ENCODE measurements at places on chromosomes 3 and 15. TPM values are rescaled to one million over a fixed set of nuclear protein-coding genes. Genes with fewer than 3 reads are reported as not detected.

- no peak for DNase-seq
- H3K27ac ChIP-seq: peak within 1 kb of the TSS; percentile 93
- H3K27me3 ChIP-seq: no peaks in the 10 kb centered on the region
- peaks cover 66% of the 10 kb centered on the region for H3K4me1 ChIP-seq
- H3K4me3 ChIP-seq: peak within 1 kb of the TSS; percentile 75
- H3K36me3 ChIP-seq: peaks cover 7% of the 10 kb centered on the region
Measured at GRCh38 chr3:149377408-149378364, at the start of gene TM4SF1. Gene TM4SF1, minus strand, starts transcription at chr3:149377649. Its CDS starts 102 bp downstream, at chr3:149377547.

DNA sequence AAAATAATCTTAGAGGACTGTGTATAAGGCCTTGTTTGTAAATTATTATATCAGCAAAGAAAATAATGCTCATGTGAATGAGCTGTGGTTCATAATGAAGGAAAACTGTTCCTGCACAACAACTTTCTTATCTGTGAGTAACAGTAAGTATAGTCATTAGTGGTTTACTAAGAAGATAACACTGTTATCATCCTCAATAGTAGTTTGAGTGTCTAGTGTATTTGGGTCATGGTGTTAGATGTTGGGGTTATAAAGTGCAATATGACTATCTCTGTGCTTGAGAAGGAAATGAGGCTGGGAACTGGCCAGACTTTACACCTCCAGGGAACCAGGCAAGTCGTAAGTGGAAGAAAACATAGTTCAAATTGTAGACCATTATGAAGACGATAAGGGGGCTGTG lies 15.6 kb downstream of the VPS8 start:
- H3K27me3 ChIP-seq: no peaks in the 10 kb centered on the region
- H3K27ac ChIP-seq: no peak overlapping the region
- H3K36me3 ChIP-seq: peaks cover 24% of the 10 kb centered on the region
- peaks cover 2% of the 10 kb centered on the region for H3K4me1 ChIP-seq
- no peak overlapping the region for H3K4me3 ChIP-seq

DNA sequence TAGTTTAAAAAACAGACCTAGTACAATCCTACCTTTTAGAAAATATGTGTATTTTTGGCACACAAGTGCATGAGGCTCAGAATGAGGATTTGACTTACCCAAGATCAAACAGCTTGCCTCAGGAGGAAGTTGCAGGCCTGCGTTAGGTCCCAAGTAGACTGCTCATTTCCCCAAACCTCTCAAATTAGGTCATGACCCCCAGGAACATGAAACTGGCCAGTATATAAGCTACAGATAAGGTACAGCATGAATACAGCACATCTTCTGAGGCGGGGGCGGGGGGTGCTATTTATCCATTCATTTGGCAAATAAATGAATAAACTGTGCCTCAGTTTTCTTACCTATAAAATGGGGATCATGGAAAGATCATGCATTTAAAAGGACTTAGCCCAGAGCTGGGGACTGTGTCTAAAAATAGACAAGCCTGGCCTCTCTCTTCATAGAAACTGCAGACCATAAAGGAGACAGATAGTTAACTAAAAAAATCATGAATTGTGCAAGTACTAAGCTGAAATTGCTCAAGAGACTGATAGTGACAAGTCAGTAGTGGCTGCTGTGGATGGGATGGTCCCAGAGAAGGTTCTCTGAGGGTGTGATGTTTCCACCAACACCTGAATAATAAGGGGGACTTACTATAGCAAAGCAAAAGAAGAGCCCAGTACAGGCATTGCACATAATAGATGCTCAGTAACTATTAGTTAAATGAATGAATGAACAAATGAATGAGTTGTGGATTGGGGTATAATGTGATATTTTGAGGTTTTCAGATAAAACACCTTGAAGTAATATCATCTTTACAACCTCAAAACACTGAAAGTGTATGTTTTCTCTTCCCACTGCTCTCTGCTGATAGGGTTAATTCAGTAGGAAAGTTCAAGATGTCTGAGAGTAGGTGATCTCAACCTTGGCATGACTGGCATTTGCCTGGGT lies 258.5 kb upstream of the PROK2 start:
- no peak for DNase-seq
- H3K36me3 ChIP-seq: no peaks in the 10 kb centered on the region
- H3K4me3 ChIP-seq: no peak overlapping the region

DNA sequence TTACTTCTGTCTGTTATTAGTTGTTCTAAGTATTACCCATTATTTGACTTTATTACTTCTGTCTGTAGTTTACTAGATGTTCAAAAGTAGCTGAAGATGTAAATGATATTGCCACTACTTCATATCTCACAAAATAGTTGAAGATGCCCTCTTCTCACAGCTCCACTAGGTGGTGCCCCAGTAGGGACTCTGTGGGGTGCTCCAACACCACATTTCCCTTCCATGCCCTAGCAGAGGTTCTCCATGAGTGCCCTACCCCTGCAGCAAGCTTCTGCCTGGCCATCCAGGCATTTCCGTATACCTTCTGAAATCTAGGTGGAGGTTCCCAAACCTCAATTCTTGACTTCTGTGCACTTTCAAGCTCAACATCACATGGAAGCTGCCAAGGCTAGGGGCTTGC lies 80.8 kb downstream of the KCNH8 start:
- H3K4me1 ChIP-seq: no peaks in the 10 kb centered on the region
- no peaks in the 10 kb centered on the region for H3K36me3 ChIP-seq
- no peak for DNase-seq
- no peak overlapping the region for H3K4me3 ChIP-seq
- H3K27ac ChIP-seq: no peak overlapping the region

DNA sequence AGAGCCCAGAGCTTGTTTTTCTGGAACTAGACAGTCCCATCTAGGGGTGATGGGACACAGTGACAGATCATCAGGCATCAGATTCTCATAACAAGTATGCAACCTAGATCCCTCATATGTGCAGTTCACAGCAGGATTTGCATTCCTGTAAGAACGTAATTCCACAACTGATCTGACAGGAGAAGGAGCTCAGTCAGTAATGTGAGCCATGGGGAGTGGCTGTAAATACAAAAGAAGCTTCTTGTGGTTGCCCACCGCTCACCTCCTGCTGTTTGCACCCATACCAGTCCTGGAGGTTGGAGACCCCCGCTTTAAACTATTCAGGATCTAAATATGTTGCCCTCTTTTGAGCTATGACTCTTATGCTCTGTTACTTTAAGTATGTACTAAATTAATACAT lies 167.3 kb downstream of the ALCAM start:
- H3K36me3 ChIP-seq: peaks cover 33% of the 10 kb centered on the region
- H3K4me1 ChIP-seq: peaks cover 42% of the 10 kb centered on the region
- no peaks in the 10 kb centered on the region for H3K27me3 ChIP-seq
- DNase-seq: no peak

DNA sequence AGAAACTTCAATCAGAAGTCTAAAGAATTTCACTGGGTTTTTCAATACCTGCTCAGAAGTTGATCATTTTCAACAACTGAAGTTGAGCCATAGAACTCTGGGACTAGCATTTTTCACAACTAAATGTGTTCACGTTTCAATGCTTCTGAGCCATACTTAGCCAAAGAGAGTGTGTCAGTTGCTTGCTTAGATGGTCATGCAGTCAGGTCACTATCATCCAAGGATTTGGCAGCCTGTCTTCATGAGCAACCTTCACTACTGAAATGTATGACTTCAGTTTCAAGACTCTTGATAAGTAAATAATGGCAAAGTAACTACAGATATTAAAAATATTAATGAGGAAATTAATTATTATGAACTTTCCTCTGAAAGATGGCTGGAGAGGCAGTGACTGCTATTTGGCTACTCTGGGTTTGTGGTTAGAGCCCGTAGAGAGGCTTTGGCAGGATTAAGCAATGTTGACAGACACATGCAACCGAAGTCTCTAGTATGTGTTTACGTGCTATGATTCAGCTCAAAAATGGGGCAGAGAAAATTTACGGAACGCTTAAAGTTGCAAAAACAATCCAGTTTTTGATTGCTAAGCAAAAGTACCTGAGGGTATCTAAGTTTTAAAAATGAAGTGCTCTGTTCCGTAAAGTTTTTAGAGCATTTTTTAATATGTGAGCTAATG lies 133.8 kb downstream of the GMNC start:
- no peaks in the 10 kb centered on the region for H3K36me3 ChIP-seq
- H3K4me3 ChIP-seq: no peak overlapping the region
- no peak overlapping the region for H3K27ac ChIP-seq
- H3K4me1 ChIP-seq: no peaks in the 10 kb centered on the region
- DNase-seq: no peak

HIGD2B gene
- not detected for total RNA-seq

CCNL1 gene
- total RNA-seq: 63.9 TPM

LMAN1L gene
- not detected for total RNA-seq

DNA sequence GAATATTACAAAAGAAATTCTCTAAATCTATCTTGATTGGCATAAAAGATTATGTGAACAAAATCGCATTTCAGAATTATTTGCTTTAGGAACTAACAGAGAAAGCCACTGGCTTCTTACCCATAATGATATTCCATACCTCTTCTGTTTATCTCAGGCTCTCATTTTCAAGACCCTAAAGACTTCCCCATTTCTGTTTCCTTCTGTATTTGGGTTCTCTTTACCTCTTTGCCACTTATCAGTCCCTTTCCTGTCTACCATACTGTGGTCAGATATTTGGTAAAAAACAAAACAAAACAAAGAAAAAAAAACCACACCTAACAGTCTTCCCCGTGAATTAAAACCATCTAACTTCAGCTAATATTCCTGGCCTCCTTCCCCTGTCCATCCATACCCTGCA lies 108.5 kb downstream of the LRRC28 start:
- H3K4me3 ChIP-seq: no peak overlapping the region
- H3K36me3 ChIP-seq: peaks cover 11% of the 10 kb centered on the region
- no peak overlapping the region for H3K27ac ChIP-seq
- no peaks in the 10 kb centered on the region for H3K27me3 ChIP-seq

DNA sequence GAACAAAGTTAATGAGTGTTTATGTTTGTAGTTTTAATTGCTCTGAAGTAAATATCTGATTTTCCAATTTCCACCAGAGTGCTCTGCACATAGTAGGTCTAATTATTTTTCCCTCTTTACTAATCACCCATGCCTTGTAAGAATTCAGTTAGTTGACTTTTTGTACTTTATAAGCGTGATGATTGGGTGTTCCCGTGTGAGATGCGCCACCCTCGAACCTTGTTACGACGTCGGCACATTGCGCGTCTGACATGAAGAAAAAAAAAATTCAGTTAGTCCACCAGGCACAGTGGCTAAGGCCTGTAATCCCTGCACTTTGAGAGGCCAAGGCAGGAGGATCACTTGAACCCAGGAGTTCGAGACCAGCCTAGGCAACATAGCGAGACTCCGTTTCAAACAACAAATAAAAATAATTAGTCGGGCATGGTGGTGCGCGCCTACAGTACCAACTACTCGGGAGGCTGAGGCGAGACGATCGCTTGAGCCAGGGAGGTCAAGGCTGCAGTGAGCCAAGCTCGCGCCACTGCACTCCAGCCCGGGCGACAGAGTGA lies 507 bp upstream of the VHL start:
- H3K4me3 ChIP-seq: peak overlapping the region; percentile 80
- DNase-seq: no peak
- peaks cover 5% of the 10 kb centered on the region for H3K36me3 ChIP-seq
- no peaks in the 10 kb centered on the region for H3K27me3 ChIP-seq
- peak overlapping the region; percentile 97 for H3K27ac ChIP-seq

SAXO2 gene
- 5.1 TPM for total RNA-seq
